Activated naive CD8-positive, alpha-beta T cell treated with anti-CD3 and anti-CD28 coated beads for 36 hours (primary cell): ENCODE measurements at places on chromosomes 4 and X. TPM values are rescaled to one million over a fixed set of nuclear protein-coding genes. Genes with fewer than 3 reads are reported as not detected.

DNA sequence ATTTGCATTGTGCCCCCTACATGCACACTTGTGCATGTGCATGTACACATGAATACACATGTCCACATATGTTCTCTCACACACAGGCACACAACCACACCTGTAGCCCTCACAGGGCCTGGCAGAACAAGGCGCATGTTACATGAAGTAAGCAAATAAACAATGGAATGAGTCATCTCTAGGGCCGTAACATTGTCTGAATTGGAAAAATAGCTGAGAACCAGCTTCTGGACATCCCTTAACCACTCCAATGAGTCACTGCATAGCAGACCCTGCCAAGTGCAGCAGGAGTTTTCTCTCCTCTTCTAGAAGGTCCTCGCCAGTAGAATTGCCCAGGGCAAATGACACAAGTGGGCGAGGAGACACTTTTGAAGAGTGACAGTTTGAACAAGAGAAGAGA is 66.1 kb downstream of the MAGEA10 start:
- H3K4me3 ChIP-seq: no peak overlapping the region
- no peaks in the 10 kb centered on the region for H3K36me3 ChIP-seq
- H3K27ac ChIP-seq: no peak overlapping the region

DNA sequence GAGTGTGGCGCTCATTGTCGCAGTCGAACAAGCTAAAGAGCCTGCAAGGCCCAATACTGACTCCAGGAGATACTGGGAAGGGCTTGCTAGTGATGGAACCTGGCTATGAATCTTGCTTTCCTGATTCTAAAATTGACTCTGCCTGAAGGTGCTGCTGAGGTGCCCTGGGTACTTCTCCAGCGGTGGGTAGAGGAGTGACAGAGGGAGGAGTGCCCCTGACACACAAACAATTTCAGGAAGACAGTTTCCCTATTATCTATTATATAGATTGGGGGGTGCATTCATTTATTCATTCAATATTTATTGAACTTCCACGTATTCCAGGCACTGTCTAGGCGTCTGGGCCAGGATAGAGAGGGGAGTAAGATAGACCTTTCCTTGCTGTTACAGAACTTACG is 339.2 kb upstream of the GATB start:
- no peak for DNase-seq
- H3K4me3 ChIP-seq: peak overlapping the region; percentile 79
- H3K27ac ChIP-seq: peak overlapping the region; percentile 96
- H3K27me3 ChIP-seq: no peaks in the 10 kb centered on the region

Gene VCX3A
- not detected for total RNA-seq

DNA sequence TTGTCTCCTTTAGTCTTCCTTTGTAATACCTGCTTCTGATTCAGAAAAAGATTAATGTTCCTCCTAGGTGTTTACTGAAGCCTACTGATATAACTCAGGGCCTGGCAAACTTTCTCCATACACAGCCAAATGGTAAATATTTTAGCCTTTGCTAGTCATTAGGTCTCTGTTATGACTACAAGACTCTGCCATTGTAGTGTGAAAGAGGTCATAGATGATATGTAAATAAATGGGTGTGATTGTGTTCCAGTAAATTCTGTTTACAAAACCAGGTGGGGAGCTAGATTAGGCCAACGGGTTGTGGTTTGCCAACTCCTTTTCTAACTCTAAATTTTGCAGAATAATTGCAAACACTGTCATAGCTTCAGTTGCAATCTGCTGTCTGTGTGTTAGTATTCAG is 568.1 kb upstream of the GNPDA2 start:
- H3K27me3 ChIP-seq: no peaks in the 10 kb centered on the region
- no peaks in the 10 kb centered on the region for H3K36me3 ChIP-seq
- no peaks in the 10 kb centered on the region for H3K4me1 ChIP-seq
- no peak for DNase-seq
- H3K4me3 ChIP-seq: no peak overlapping the region

DNA sequence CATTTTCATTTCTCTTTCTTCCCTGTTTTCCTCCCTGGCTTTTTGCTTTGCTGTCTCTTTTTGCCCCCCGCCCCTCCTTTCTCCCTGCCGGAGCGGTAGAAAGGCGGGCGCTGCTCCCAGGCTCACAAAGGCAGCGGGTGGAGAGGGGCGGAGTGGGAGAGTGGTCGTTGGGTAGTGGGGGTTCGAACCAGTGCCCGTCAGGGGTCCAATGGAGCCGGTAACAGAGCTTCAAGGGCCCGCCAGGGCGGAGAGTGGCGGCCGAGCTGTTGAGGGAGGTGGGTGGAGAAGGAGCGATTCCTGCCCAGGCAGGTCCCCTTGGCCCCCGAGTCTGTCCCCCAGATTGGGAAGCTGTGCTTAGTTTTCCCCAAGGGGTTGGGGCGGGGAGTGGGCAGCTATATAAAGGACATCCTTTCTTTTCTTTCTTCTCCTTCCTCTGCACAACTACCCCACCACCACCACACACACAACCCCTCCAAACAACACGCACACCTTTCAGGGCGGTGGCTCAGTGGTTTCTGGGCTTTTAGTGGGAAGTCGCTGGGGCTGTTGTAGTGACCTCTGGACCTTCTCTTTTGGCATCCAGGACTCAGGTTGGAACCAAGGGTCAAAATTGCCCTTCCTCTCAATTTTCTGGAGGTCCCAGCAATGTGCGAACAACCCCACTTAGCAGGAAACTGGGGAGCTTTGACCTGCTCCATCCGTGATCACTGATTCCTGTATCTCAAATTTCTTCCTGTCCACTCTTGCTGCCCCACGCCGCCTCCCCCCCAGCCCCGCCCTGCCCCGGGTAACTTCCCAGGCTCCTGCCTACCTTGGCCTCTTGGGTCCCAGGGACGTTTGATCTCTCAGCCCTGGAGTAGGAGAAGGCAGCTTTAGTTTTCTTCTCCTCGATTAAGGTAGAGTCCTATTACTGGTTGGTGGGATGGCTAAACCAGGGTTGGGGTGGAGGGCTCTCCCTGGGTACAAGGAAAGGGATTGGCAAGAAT is 1.9 kb downstream of the EFNB1 start:
- no peaks in the 10 kb centered on the region for H3K27me3 ChIP-seq
- peak overlapping the region; percentile 77 for H3K4me3 ChIP-seq
- no peaks in the 10 kb centered on the region for H3K36me3 ChIP-seq
- no peak overlapping the region for H3K27ac ChIP-seq
- DNase-seq: no peak

DNA sequence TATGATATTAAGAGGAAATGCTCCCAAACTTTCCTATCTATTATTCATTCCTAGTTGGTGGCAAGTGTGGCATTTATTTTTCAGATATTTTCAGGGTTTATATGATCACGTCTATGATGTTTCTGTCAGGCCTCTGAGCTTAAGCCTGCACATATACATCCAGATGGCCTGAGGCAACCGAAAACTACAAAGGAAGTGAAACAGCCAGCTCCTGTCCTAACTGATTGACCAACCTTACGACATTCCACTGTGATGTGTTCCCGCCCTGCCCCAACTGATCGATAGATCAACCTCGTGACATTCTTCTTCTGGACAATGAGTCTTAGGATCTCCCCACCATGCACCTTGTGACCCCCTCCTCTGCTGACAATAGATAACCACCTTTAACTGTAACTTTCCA is 67.6 kb upstream of the CTSO start:
- no peak for DNase-seq
- no peaks in the 10 kb centered on the region for H3K36me3 ChIP-seq
- no peak overlapping the region for H3K27ac ChIP-seq
- H3K27me3 ChIP-seq: no peaks in the 10 kb centered on the region

DNA sequence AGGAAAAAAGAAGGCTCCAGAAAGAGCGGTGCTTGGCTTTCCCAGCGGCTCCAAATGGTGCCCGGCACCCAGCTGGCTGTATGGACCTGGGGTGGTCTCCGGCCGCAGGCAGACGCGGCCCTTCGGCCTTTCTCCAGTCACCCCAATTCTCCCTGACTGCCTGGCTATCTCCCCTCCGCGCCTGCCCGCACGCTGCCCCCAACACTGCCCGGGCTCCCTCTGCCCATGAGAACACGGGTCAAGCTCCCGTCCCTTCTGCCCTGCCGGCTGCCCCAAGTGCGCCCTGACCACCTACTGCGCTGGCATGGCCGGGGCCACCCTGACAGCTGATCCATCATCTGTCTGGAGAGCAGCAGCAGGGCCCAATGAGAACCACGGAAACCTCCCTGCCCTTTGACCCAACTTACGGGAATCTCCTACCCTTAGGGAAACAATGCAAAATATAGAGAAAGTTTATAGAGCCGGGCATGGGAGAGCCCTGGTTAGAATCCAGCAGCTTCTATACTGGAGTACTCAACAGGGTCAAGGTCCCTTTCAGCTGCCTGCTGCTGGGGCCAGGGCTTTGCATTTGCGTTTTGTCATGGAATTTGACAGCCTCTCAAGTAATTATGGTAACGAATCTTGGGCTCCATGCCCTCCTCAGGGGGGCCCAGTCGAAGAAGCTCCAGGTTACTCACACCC is 1.2 kb upstream of the FAM3A start:
- no peak overlapping the region for H3K27ac ChIP-seq
- H3K27me3 ChIP-seq: no peaks in the 10 kb centered on the region
- H3K4me1 ChIP-seq: peaks cover 16% of the 10 kb centered on the region
- peak overlapping the region; percentile 42 for H3K4me3 ChIP-seq
- no peak for DNase-seq

Gene PPEF2
- total RNA-seq: not detected

Gene NMU
- total RNA-seq: 0.90 TPM

DNA sequence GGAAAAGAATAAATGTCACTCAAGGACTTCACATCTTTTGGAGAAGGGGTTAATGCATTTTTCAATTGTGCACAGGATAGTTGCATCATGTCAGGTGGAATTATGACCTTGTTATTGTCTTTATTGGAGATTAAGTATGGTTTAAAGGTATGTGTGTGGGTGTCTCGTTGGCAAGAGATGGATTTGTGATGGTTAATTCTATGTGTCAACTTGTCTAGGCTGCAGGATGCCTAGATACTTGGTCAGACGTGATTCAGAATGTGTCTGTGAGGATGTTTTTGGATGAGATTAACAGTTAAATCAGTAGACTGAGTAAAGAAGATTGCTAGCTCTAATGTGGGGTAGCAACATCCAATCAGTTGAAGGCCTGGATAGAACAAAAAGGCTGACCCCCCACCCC is 42.2 kb upstream of the HSD17B10 start:
- no peak for DNase-seq
- H3K4me3 ChIP-seq: no peak overlapping the region
- peaks cover 8% of the 10 kb centered on the region for H3K27me3 ChIP-seq
- H3K36me3 ChIP-seq: no peaks in the 10 kb centered on the region
- no peak overlapping the region for H3K27ac ChIP-seq
- H3K4me1 ChIP-seq: no peaks in the 10 kb centered on the region

- H3K27me3 ChIP-seq: no peaks in the 10 kb centered on the region
- no peaks in the 10 kb centered on the region for H3K4me1 ChIP-seq
- peaks cover 5% of the 10 kb centered on the region for H3K36me3 ChIP-seq
- no peak overlapping the region for H3K27ac ChIP-seq
- DNase-seq: no peak
- H3K4me3 ChIP-seq: no peak overlapping the region
Measured at GRCh38 chr4:52957220-52957686, 95.1 kb downstream of the RASL11B start.

GRCh38 chrX:288561-288991 is 7.4 kb downstream of the PLCXD1 start:
- H3K4me3 ChIP-seq: no peak overlapping the region
- no peaks in the 10 kb centered on the region for H3K27me3 ChIP-seq
- H3K36me3 ChIP-seq: peaks cover 52% of the 10 kb centered on the region
- no peak for DNase-seq
- H3K4me1 ChIP-seq: peaks cover 13% of the 10 kb centered on the region

Gene PRR32
- total RNA-seq: not detected
